Bronchial smooth muscle cell (primary cell): ENCODE measurements at places on chromosomes 3 and 15. TPM values are rescaled to one million over a fixed set of nuclear protein-coding genes. Genes with fewer than 3 reads are reported as not detected.

The TLNRD1 gene
- total RNA-seq: 2.0 and 2.7 TPM in 2 replicates

The SUSD5 gene
- total RNA-seq: 3.9 and 5.7 TPM in 2 replicates

The SERINC4 gene
- not detected in 2 replicates for total RNA-seq

The SLC51B gene
- total RNA-seq: 1.0 and 1.9 TPM in 2 replicates

The SLC6A1 gene
- total RNA-seq: not detected in 2 replicates

The GOLGA8G gene
- not detected in 2 replicates for total RNA-seq

The GPR149 gene
- not detected in 2 replicates for total RNA-seq

The ADAMTS7 gene
- 1.1 and 4.1 TPM in 2 replicates for total RNA-seq

The SEMA3G gene
- 0.26 TPM in 1 of 2 replicates, not detected in the other for total RNA-seq

The RAB5A gene
- 20.3 and 33.9 TPM in 2 replicates for total RNA-seq

The GBE1 gene
- total RNA-seq: 131 and 156 TPM in 2 replicates

The SH3GL3 gene
- total RNA-seq: 0.16 TPM in 1 of 2 replicates, not detected in the other

The SLC33A1 gene
- total RNA-seq: 13.6 and 24.6 TPM in 2 replicates

The GANC gene
- total RNA-seq: 13.7 and 14.8 TPM in 2 replicates

The CCDC54 gene
- not detected in 2 replicates for total RNA-seq

The SETD2 gene
- total RNA-seq: 21.4 and 23.8 TPM in 2 replicates
